ENCODE measurements at places on chromosomes 1 and 21.

DNA sequence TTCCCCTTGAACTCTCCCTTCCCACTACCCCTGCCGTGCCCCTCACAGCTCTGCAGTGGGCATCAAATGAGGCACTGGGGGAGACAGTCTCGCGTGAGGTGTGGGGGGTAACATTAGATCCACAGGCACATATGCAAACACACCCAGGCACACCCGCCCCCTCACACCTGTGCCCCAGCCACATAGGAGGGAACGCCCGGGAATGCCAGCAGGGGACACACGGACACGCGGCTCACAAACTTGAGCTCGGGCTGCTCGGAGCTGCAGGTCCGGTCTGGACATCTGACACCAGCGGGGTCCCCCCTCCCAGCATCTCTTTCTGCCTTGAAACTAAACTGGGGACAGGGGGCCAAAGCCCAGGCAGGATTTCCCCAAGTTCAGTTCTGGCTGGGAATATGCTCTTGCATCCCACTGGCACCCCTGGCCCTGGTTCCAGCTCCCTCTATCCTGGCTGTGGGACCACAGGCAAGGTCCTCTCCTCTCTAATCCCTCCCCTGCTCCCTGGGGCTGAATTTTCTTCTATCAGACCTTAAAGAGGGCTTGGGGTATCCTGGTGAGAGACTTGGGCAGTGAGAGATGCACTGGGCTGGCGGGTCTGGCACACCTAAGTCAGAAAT is 30.6 kb downstream of the CDCP2 start:
- no peak for DNase-seq

- no peak for DNase-seq
Measured at GRCh38 chr1:214708321-214708955, 105.4 kb downstream of the CENPF start.

GRCh38 chr1:224554620-224555259 is 61.4 kb upstream of the CNIH3 start:
- no peak for DNase-seq

DNA sequence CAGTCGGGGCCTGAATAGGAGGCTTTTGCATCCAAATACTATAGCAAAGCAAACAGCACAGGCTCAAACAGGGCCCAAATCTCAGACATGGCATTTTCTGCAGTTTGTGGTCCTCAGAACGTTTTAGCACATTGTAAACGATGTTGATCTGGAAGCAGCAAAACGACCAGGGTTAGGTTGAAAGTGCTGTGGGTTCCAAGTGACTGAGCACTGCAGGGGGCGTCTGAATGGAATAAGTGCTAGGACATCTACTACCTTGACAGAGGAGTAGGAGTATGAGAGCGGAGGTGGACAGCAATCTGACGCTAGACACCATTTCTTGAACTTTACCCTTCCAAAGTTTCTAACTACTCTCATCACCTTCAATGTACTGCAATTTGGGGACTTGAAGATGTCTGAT is 214.9 kb downstream of the BARHL2 start:
- DNase-seq = no peak

DNA sequence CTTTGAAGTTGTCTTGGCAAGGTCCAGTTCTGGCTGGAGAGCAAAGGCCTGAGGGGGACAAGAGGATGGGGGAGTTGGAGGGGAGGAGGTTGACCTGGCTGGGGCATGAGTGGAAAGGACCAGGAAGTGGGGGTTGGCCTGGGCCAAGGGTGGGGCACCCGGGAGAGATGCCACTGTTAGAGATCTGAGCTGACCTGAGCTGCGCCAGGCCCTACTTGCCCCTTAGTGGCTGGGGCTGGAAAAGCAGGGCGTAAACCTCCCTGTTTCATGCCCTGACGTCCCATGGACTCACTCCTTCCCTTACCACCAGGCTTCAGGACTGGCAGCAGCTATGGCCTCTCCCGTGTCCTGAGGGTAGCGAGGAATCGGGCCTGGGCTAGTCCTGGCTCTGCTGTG is 16.9 kb downstream of the FAAH start:
- no peak for DNase-seq

DNA sequence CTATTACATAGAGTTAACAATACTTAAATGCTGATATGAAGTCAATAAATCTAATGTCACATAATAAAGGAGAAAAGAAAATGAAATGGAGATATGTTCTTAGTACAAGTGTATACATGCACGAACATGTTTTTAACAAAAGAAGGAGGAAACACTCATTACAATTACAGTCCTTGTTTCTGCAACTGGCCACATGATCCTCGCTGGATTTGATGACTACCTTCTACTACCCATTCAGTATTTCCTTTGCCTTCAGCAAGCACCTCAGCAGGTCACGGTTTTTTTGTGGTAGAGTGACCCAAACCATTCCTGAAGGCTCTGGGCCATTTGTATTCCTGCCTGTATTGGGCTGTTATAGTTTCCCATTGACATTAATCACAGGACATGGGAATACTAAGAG is 172.8 kb upstream of the CXADR start:
- no peak for DNase-seq

DNA sequence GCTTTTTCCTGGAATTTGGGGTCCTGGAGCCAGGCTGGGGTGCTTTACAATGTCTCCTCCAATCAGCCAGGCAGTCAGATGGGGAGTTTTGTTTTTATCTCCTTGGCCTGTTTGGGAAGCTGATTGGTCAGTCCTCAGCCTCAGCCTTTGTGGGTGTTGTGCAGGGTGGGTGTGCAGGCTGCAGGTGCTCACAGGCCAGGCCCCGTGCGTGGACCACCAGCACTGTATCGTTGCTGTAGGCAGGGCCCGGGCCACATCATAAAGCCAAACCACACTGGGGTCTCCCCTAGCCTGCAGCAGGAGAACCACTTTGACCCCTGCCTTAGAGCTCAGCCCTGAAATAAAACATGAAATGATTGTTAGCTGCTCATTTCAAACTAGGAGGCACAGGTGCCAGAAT is 8.6 kb downstream of the PRDM16 start:
- no peak for DNase-seq

GRCh38 chr1:4060850-4061249 is 160.8 kb upstream of the C1orf174 start:
- DNase-seq = no peak

DNA sequence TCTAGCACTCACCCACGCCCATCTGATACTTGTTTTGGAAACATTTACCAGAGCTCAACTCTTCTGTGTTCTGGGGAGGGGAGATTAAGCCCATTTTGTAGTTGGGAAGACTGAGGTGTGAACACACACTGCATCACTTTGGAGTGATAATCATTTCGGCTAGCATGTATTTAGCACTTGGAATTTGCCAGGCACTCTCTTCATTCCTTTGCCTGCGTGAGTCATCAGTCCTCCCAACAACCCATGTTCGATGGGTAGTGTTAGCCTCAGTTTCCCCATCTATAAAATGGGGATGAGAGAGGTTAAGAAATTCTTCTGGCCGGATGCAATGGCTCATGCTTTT is 182.8 kb upstream of the TMEM51 start:
- DNase-seq = no peak

GRCh38 chr1:209291715-209292114 is 291.8 kb upstream of the CAMK1G start:
- DNase-seq = no peak

DNA sequence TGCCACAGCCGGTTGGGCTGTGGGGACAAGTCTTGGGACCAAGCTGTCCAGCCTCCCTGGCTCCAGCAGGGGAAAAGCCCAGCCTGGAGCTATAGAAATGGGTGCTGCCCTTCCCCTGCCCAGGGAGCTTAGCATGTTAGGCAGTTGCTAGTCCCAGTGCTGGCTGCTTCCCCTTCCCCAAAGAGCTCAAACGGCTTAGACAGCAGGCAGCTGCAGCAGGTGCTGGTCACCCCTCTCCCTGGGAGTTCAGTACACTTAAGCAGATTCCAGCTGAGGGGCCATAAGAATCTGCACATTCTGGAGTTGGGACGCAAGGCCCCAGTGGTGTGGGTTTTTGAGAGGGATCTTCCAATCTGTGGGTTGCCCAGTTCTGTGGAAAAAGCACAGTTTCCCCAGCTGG is 11.1 kb upstream of the REG4 start:
- no peak for DNase-seq

- DNase-seq = no peak
Measured at GRCh38 chr1:77704736-77705135, 22.3 kb upstream of the ZZZ3 start.

GRCh38 chr1:114367810-114368209 is 143.2 kb downstream of the TRIM33 start:
- DNase-seq = no peak

GRCh38 chr1:64917328-64917861 is 49.0 kb downstream of the JAK1 start:
- no peak for DNase-seq

GRCh38 chr1:171583591-171584201 is 38.3 kb upstream of the MYOCOS start:
- DNase-seq = no peak

- no peak for DNase-seq
Measured at GRCh38 chr1:115656461-115657077, 14.8 kb downstream of the VANGL1 start.

GRCh38 chr1:7808253-7808844 is 24.3 kb downstream of the PER3 start:
- DNase-seq = no peak

DNA sequence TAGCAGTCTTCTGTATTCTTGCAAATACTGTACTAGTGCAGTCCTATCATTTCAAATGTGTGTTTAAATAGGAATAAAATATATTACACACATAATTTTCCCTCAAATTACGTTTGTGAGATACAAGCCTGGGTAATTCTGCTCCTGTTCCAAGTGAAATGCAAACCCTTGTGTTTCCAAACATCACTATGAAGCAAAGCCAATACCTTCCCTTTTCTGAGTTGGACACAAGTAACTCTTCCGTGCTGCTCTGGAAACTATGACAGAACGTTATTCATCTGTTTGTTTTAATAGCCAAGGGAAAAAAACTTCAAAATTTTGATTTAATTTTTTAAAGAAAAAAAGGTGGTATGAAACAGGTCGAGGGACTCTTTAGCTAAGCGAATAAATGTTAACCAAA is 73.7 kb upstream of the UBE2U start:
- no peak for DNase-seq

GRCh38 chr1:204706838-204707509 is 21.4 kb upstream of the LRRN2 start:
- DNase-seq = no peak

DNA sequence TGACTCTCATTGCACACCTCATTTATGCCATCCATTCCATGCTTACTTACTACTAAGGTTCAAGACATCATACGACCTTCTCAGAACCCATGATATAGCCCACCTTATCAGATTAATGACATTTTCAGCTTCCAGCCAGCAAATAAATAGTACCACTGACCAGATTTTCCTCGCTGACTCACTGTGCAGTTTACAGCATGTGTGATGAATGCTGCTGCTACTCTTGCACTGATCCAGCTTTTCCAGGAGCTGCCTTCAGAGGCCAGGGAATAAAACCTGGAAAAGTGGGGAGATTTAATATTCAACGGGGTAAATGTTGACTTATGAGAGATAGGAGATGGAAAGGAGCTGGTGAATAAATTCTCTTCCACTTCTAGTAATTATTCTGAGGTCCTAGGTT is 247.1 kb downstream of the COL11A1 start:
- no peak for DNase-seq

DNA sequence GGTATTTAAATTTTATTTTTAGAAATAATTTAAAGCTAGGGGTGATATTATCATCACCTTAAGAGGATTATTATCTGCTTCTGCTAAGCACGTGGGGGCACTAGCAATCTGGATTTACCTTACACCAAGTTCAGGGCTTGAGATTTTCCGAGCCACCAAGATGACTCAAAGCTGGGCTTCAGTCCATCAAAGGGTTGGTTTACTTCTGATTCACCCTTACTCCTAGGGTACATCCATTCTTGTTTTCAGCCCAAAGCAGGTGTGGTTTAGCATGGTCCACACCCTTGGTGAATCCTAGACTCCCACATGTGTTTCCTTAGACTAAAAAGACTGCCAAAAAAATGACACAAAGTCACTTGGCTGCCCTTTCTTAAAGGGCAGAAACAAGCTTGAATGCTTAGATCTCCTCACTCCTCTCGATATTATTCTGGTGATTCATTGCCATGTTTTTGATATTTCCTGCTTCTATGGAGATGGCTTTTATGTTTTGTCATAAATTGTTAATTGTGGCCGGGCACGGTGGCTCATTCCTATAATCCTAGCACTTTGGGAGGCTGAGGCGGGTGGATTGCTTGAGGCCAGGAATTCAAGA is 9.8 kb upstream of the PRSS38 start:
- no peak for DNase-seq

GRCh38 chr1:13860031-13860430 is 160.0 kb downstream of the PRDM2 start:
- DNase-seq = no peak

DNA sequence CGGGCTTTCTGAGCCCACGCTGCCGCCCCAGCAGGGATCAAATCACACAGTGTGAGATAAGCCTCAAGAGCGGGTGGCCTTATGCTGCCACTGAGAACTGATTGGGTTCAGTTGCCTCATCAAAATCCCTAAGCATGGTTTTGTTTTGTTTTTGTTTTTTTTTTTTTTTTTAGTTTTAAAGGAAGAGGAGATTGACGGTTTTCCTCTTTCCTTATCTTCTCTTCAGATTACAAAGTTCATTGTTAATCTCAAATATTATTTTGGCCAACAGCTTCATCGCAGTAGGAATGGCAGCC is 651 bp downstream of the COA6 start:
- DNase-seq = no peak

- no peak for DNase-seq
Measured at GRCh38 chr1:209667708-209668107, 7.5 kb upstream of the G0S2 start.

DNA sequence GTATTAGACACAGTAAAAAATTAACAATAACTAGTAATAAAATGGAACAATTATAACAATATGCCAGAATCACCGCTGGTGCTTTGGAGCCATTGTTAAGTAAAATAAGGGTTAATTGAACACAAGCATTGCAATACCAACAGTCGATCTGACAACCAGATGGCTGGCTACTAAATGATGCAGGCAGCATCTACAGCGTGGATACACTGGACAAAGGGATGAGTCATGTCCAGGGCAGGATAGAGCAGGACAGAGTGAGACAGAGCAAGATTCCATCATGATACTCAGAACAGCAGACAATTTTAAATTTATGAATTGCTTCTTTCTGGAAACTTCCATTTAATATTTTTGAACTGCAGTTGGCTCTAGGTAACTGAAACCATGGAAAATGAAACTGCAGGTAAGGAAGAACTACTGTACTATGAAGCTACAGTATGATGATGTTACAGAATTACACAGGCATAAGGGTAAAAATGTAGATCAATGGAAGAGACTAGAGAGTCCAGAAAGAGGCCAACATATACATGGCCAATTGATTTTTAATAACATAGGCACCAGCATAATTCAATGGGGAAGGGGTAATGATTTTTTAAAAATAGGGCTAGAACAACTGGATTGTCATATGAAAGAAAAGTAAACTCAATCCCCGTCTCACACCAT is 168.7 kb downstream of the RRAGC start:
- no peak for DNase-seq

DNA sequence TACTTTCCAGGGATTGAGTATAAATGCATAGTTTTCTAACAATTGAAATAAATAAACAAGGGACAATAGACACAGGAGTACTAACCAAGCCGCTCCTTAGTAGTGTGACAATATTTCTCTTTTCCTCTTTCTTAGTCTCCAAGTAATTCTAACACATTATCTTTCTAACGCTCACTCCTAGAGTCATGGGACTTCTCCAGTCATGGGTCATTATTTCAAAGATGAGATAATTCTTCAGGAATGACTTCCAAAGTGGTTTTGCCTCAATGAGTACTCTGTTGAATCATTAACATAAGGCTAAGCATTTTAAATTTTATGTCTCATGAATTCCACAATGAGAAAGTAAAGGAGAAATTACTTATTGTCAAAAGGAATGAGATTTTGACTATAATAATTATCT is 605.8 kb upstream of the ADAMTS5 start:
- no peak for DNase-seq
